Stimulated activated CD8-positive, alpha-beta memory T cell treated with anti-CD3 and anti-CD28 coated beads, Interleukin-4, amount 100 ng/mL, for 1 hour (primary cell): ENCODE measurements at places on chromosomes 7 and 10.

DNA sequence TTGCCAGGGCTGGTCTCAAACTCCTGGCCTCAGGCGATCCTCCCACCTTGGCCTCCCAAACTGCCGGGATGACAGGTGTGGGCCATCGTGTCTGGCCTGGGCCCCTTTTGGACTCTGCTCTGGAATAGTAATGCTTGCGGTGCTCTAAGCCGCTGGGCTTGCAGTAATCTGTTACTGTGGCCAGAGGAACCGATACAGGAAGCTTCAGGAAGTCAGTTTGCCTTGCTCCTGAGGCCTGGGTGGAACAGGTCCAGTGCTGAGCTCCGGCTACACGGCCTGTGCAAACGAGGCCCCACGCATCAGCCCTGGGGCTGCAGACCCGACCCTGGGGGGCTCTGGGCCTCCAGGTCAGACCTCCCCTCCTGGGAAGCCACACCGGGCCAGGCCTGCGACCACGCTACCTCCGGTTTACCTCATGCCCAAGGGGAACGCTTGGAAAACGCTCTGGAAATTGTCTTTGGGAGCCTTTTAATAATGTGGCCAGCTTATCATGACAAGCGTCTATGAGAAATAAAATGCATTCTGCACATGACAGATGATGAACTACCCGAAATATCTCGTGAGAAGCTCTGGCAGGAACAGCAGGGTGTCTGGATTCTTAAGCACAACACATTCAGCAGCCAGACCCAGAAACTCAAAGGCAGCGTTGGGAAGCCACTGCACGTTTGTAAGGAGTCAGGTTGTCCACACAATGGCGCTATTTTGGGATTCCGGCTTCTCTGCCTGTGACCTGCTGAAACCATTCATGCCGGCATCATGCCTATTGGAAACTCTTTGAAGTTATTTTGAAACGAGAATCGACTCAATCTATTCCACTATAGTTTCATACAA is 10.1 kb upstream of the ADAP1 start:
- no peak for DNase-seq

- DNase-seq, result no peak
Measured at GRCh38 chr10:85557077-85557476, 809.5 kb downstream of the GRID1 start.

DNA sequence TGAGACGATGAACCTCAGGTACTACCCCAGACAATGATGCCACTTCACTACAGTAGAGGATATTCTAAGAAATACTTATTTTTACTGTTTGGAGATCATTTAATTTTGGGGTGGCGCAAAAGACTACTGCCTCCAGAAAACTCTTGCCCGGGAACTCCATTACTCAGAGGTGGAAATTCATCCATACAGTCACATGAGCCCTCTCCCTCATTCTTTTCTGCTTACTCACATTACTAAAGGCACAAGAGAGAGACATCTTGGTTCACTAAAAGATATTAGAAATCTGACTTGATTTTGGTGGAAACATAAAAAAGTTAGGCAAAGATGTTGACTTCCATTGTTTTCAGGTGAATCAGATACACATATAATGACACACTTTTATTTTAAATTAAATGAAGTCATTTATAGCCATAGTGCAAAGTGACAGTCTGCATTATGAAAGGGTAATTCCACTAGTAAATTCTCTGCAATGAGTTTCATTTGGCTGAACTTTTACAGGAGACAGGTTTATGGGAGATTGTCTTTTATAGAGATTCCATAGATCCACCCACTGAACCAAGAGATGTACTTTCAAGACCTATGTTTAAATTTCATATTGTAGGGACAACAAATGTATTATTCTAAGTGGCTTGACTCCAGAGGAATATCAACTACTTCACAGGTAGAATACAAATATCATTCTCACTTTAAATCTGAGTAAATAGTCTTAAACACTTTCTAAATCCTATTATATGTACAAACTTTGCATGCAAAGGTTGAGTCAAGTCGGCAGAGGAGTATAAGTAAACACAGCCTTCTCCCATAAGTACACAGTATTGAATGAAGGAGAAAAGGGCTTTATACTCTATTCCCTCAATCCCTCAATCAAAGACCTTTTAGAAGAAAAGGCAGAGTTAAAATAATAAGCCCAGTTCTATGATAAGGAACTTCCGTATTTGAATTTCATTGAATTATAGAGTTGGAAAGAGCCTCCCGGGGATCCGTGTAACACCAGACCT is 18.8 kb downstream of the NEBL start:
- no peak for DNase-seq

- DNase-seq, result no peak
Measured at GRCh38 chr10:128764190-128764589, 638.0 kb upstream of the MKI67 start.

DNA sequence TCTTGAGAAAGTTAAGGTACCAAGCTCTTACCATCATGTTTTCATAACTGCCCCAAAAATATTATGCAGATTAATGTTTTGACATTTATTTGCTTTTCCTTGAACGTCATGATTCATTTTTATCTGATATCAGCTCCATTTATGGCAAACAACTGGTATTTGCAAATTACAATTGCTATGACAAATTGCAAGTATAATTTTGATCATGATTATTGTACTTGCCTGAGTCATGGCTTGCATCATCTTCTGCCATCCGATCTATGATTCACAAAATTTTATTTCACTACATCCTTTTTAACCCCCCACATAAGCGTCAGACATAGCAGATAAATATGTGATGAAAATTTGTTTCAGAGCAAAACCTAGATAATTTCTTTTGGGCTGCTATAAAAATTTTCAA is 155.0 kb downstream of the STK31 start:
- no peak for DNase-seq

DNA sequence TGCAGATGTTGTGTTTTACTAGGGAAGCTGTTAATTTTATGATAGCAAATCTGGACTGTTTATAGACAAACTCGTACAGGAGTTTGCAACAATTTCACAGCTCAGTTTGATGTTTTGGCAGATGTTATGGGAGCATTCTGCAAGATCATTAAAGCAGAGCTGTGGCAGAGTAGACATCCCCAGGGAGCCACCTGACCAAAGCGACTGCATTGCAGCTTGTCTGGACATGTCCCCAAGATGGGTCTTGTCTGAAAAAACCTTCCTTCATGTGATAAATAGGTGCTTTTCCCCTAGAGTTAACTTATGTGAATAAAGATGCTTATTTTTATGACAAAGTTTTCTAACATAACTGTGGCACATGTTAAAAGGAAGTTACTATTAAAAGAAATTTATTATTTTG is 91.2 kb upstream of the GPR141 start:
- no peak for DNase-seq

DNA sequence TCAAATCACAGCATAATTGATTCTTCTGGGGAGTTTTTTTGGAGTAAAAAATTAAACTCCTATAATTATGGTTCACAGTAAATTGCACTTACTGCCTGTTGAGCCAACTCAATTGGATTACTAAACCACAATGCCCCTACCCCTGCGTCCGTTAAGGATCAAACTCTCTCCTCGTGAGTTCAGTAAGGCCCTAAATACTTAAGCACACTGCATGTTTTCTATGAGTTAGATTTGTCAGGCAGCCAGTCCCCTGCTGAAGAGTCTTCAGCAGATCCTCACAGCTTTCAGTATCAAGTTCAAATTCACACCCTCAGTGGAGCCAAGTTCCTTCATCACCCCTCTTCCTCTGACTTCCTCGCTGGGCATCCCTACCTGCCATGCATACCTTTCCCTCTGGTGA is 275.0 kb upstream of the BMPER start:
- no peak for DNase-seq

DNA sequence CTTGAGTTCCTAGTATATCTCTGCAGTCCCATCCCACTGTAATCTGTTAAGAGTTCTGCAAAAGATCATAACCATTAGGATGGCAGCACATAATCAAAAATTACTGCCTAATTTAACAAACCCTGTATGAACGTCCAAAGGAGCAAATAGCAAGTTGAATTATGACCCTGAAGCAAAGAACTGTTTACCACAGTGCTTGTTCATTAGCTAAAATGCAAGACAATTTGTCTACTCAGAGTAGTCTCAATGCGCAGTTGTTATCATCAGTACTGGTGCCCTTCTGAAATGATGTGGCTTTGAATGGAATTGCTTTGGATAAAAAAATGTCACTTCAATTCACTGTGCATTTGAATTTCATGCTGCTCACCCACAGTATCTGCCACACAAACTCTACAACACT is 817.0 kb downstream of the SORCS1 start:
- no peak for DNase-seq

DNA sequence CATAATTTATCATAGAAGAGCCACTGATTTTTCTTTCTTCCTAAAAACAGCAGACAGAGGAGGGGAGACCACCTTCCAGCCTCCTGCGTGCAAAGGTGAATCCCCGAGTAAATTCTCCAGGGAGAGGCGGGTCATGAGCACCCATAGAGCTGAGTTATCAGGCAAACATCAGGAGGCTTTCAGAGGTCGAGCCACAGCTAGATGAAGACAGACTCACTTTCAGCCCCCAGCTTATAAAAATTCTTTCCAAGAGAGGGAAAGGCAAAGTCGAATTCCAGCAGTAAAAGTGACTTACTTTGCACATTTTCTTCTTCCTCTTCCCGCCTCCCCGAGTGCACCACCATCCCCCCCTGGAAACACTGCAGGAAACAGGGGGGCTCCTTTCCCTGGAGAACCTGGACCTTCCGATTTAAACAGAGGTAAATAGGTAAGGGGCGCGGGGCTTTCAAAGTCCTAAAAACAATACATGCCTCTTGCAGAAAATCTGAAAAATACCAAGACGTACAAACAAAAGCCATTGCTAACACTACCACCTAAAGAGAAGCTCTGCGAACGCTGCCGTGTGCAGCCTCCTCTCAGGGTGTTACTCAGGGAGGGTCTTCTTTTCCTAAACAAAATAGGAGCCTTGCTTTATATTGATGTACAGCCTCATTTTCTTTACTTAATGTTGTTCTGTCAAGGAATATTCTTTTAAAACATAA is 163.8 kb downstream of the SVIL start:
- no peak for DNase-seq

GRCh38 chr10:105953056-105953455 is 1211.5 kb downstream of the SORCS1 start:
- DNase-seq, result no peak

DNA sequence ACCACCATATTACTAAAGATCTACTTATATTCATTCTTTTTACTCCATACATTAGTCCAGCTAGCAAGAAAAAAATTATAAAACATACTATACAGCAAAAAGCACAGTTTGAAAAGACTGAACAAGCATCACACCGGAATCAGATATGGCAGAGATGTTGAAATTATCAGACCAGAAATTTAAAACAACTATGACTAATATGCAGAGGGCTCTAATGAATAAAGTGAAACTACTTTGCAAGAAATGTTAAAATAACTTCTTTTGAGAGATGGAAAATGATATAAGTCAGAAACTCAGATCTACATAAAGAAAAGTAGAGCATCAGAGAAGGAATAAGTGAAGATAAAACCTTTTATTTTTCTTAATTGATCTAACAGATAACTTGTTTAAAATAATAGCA is 50.9 kb downstream of the SGCE start:
- DNase-seq, result no peak

DNA sequence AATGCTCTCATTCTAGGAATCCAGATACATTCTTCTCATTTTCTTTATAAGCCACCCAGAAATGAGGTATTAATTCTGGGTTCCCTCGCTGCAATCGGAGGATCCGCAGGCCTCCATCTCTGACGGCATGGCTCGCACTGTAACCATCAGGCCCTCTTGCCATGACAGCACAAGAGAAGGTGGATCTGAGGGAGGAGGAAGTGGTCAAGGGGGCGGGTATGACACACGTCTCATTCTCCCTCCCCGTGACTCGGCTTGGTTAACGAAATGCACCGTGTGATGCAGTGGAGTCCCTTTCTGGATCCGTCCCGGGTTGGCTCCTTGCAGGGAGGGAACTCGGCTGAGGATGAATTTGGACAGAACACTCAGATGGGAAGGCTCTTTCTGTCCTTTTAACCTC is 280.2 kb downstream of the TCERG1L start:
- DNase-seq, result no peak

GRCh38 chr7:157228864-157229422 is 90.2 kb downstream of the UBE3C start:
- DNase-seq, result no peak

GRCh38 chr7:109044691-109045090 is 475.0 kb downstream of the DNAJB9 start:
- no peak for DNase-seq

DNA sequence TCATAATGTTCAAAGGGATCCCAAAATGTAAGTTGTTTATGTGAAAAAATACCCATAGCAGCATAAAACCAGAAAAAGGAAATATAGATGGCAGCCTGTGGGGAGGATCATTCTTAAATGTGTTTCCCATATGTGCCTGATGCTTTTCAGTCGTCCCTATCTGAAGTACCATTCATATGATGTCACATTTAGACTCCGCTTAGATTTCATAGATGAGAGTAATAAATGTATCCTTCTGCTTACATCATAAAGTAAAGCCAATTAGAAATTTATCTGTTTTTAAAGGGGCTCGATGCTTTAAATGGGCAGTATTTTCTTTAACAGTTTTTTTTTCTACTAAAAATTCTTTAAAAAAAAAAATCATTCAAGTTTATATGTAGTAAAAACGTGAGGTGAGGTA is 136.1 kb downstream of the KAT6B start:
- no peak for DNase-seq

DNA sequence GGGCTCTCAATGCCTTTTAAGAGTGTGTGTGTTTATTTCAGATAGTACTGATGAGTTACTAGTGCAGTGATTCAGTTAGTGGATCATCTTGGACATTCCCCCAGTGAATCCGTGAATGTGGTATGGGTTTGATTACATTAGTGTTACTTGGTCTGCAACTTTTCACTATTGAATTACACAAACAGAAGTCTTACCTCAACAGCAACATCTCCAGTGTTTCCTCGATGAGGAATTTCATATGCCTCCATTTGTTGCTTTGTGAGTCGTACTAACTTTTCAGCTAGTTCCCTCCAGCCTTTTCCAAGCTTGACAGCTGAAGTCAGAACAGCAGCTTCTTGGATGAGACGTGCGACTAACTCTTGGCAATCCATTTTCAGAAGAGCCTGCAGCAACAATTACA is 63.2 kb downstream of the MACC1 start:
- no peak for DNase-seq

DNA sequence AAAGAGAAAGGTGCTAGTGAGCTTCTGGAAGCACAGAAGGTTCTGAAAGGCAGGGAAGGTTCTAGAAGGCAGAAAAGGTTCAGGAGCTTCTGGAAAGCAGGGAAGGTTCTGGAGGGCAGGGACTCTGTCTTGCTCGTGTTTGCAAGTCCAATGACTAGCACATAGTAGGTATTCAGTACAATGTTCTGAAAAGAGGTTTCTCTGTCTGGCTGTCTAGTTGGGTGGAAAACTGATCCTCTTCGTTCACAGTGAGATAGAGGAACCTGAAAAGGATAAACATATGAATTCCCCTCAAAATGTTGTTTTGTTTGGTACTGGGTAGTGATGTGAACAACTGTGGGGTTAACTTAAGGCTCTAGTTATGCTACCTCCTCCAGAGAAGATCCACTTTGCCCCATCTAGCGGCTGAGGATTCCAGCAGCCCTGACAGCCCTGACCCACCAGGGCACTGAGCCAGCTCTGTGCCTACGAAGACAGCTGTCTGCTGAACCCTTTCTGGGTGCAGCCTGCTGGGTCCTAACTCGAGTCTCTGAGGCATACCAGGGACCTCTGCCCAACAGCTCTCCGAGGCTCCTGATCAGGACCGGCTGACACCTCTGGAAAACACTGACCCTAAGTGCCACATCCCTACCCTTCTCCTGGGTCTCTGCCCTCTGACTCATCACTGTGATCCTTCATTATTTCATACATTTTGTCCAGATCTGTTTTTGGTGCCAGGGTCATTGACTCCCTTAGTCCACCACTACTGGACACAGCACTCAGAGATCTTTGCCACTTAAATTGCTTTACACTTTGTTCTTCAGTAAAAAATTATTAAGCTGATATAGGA is 15.4 kb downstream of the PTPRN2 start:
- no peak for DNase-seq
